ENCODE measurements at places on chromosomes 1 and 21.

- no peak for DNase-seq
Measured at GRCh38 chr1:151005729-151006319, 878 bp downstream of the MINDY1 start.

GRCh38 chr1:161791904-161792655, 26.0 kb downstream of the ATF6 start:
- peak; percentile 30 for DNase-seq

GRCh38 chr1:212164095-212164872, 120.9 kb upstream of the PPP2R5A start:
- no peak for DNase-seq

- no peak for DNase-seq
Measured at GRCh38 chr1:203693721-203694120, 67.1 kb downstream of the ATP2B4 start.

- no peak for DNase-seq
Measured at GRCh38 chr1:226369110-226369509, 38.8 kb downstream of the PARP1 start.

DNA sequence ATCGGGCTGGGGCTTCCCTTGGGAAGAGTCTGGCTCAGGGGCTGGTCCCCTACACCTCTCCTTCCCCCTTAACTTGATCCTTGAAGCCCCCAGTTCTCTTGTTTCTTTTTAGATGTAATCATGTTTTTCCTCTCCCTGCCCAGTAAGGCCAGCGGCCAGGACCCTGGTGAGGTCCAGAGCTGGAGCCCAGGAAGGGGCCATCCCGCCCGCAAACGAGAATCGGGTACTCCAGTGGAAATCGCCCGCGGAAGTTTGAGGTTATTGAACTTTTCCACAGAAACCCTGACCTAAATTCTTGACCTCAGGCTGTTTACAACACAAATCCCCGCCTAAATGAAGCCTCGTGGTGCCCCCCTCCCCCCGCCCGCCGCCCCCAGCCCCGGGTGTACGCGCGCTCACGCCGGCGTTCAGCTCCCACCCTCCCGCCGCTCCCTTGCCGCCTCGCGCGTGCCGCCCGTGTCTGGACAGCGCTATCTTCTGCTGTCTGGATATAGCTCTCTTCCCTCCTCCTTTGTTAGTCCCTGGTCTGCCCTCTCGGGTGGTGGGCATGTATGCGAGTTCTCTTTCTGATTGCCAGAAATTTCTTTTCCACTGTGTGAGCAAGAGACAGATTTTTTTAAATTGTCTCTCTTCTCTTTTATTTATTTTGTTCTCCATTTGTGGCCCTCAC, 165.9 kb upstream of the CACNA1E start:
- DNase-seq: no peak

DNA sequence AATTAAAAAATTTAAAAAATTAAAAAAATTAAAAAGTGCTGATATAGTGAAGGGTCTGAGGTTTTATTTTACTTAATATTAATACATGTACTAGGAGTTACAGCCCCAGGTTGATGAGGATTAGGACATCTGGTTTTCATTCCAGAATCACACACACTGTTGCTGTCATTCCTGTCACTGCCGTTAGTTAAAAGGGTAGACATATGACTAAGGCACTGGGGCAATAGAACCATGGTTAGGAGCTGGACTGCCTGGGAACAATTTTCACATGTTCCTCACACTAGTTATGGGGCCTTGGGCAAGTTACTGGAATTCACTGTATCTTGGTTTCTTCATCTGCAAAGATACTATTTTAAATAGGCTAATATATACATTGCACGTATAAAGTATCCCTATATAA, 191.8 kb upstream of the DPYD start:
- DNase-seq: peak; percentile 50

GRCh38 chr1:215825056-215825455, 258.0 kb downstream of the KCTD3 start:
- peak; percentile 49 for DNase-seq

- peak; percentile 73 for DNase-seq
Measured at GRCh38 chr1:87151500-87152421, 176.9 kb upstream of the LMO4 start.

GRCh38 chr1:11784256-11784992, 21.3 kb downstream of the MTHFR start:
- no peak for DNase-seq

DNA sequence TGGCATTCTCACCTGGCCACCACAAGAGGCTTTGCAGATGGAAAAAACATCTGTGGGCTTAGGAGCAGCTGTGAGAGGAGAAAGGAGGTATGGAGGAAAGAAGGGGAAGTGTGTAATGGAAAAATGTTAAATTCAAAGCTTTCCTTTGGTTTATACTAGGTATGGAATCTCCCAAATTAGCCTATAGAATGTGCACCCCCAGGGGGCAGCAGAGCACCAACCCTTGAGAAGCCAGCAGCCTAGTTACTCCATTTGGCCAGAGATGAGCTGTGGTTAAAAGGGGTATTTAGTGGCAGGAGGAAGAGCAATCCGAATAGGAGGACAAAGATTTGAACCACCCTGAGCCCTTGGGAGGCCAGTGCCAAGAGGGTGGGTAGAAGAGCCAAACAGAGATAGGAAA, 97.5 kb upstream of the CTTNBP2NL start:
- DNase-seq: peak; percentile 37

- no peak for DNase-seq
Measured at GRCh38 chr1:17683598-17683997, 71.5 kb upstream of the ACTL8 start.

DNA sequence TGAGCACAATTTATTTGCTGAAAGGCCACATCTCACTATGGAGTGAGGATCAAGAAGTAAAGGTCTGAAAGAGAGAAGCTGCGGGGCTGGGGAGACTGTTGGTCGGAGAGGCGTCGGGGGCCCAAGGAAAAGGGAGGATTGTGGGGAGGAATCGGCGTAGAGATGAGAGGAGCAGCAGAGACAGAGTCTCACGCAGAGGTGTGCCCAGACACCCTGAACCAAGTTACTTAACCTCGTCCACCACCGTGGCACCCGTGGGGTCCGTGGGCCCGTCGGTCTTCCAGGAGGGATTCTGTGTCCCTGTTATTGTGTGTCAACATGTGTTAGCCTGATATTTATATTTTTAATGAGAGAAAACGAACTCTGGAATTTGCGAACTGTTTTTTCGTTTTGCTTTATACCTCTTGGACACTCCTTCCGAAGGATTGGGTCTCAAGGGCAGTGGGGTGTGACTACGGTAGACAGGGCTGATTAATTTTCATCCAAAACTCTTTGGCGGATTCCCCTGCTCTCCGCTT, 3.8 kb upstream of the NBPF1 start:
- no peak for DNase-seq

GRCh38 chr1:85460555-85461088, 4.3 kb downstream of the DDAH1 start:
- DNase-seq: no peak

GRCh38 chr1:8009043-8010002, 16.8 kb downstream of the ERRFI1 start:
- DNase-seq: no peak

DNA sequence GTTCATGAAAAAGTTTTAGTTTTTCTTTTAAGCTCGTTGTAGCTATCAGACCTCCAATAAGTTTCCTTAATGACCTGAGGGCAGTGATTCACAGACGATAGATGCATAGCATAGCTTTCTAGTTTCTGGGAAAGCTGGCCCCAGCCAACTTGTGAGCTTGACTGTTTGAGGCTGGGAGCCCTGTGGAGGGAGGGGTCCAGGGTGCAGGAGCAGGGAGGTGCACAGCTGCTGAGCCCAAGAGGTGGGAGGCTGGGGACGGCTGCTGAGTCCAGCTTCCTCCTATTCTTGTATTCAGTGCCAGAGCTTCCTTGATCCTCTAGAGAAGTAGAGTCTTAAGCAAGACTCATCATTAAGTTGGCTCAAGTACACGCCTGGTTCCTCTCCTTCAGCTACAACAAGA, 11.0 kb upstream of the AVPR1B start:
- no peak for DNase-seq

DNA sequence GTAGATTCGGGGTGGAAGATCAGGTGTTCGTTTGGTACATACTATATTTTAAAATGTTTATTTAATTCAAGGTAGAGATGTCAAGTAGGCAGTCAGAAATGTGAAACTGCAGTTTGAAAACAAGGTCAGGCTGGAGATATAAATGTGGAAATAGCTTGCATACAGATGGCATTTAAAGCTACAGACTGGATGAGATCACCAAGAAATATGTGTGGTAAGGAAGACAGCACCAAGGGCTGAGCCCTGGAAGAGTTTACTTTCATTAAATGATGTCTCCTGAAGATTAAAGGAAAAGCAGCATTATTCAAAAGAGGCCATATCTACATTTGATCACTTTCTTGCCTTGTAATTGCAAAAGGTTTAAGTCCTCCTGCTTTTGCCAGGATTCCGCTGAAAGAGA, 271.3 kb downstream of the PTBP2 start:
- DNase-seq: peak; percentile 53

GRCh38 chr1:151825751-151826660, 5.6 kb downstream of the RORC start:
- DNase-seq: no peak

DNA sequence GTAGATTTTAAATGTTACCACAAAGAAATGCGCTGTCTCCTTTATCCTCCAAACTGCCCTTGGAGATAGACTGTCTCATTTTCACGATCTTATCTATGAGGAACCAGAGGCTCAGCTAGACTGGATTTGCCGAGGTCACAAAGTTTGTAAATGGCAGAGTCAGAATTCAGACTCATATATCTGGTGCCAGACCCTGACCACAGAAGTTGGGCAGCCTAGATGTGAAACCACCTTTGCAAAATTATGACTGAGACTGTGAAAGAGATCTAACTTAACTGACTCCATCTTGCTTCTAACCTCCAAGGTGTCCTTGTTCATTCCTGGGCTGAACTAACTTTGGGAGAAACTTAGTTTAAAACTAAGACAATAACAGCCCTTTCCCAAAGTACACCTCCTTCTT, 14.1 kb downstream of the CNR2 start:
- DNase-seq: no peak

- DNase-seq: no peak
Measured at GRCh38 chr1:193404236-193404635, 217.8 kb upstream of the B3GALT2 start.

DNA sequence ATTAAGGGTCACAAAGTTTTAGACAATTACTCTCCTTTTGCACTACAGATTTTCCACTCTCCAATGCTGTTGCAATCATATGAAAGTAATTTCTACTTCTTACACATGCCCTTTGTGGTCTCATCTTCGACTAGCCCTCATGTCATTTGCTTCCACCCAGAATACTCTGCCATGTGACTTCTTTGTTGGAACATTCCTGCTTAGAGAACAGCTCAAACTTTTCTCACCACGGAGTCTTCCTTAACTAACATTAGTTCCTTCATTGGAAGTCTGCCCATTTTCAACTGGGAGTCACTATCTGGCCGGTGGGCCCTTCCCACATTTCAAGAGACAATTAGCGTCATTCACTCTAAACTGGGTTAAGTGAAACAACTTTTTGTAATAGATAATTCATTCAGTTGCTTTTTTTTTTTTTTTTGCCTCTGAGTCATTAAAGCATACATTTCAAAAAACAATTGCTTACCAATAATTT, 142.6 kb upstream of the PALMD start:
- DNase-seq: peak; percentile 59

DNA sequence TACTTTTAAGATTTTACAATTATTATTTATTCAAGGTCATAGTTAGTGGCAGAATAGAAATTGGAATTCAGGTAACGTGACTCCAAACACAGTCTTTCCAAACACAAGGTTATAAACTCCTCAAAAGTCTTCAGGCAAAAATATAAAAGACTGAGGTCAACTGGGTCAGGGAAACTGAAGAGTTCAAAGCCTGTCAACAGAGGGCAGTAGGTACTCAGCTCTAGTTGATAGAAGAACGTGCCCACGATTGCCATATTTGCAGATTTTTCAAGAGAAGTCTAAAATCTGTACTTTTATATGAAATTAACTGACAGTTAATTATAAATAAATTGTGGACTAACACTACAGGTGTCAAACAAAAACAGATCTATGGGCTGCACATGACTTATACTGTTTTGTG, 135.0 kb downstream of the LHX4 start:
- no peak for DNase-seq

- no peak for DNase-seq
Measured at GRCh38 chr1:25109531-25109951, 122.8 kb downstream of the SYF2 start.

GRCh38 chr1:15847893-15848142, 311 bp downstream of the SPEN start:
- no peak for DNase-seq

DNA sequence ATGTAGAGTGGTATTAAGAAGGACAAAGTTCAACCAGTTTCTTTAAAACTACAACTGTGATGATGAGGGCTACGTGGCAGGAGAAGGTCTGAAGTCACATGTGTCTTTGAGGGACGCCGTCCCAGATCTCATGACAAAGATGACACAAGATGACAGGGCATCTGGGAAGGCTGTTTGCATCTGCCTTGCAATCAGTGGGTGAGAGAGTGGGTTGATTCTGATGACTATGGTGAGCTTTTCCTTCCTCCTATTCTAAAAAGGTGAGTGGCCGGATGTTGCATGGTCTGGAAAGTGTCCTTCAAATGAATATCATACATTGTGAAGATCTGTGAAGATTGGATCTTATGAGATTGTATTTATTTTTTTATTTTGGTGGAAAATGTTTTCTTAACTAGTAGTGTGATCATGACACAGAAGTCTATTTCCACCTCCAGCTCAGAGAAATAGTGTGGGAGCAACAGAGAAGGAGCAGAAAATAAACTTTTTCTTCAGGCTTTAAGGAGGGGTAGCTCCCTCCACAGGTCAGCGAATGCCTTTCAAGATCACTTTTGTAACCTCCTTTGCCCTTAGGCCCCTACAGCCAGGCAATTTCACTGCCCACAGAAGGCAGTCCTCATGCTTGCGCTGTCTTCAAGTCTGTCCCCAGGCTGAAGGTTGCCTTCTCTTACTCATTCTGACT, 76.0 kb upstream of the ATF3 start:
- DNase-seq: no peak

DNA sequence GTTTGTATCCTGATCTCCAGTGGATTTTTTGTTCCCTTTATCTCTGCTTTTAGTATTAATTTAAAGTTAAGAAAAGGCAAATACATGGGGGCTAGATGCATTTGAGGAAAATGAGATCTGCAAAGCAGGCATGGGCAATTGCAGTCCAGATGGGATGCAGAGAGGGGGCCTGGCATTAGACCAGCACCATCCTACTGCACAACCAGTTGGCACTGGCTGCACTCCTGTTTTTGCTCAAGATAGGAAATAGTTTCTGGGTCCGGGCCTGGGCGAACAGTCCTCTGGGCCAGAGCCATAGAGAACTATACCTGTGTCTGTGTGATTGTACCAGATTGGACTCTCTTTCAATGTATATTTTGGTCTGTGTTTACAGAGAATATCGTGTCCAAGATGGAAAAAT, 34.0 kb upstream of the LEPR start:
- no peak for DNase-seq
